Natural killer cell (primary cell): ENCODE measurements at places on chromosomes 4 and X. TPM values are rescaled to one million over a fixed set of nuclear protein-coding genes. Genes with fewer than 3 reads are reported as not detected.

DNA sequence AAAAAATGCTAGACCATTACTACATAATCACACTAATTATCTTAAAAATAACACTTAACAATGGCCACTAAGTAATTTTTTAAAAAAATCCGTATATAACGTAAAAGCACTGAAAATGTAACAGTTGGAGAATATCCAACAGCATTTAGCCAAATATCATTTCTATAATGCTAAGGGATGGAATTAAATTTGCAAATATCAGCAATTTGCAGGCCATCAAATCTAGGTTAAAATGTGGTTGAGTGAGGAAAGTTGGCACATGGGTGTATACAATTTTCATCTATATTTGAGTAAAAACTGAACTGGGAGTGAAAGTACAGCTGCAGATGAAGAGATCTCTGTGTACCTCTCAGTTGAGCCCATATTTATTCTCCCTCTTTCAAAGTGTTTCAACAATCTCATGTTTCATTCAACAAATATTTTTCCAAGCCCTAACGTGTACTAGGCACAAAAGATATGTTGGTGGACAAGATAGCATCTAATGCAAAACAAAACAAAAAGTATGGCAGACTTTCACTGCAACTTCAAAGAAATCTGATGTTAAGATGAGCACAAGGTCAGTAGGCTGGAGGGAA lies 63.0 kb downstream of the MBNL3 start:
- no peak for DNase-seq

DNA sequence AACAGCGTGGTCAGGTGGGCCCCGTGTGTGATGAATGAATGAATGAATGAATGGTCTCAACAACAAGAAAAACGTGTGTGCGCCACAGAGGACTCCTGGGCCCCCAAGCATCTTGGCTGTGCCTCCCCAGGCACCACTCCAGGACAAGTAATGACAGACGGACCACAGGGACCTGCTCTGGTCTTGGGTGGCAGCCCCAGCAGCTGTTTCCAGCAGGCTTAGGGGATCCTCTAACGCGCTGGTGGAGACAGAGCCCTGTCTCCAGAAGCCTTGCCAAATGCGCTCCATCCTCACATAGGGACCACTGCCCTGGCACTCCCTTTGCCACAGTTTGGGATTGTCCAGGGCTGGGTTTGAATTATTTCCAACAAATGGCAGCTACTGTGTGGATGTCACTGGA lies 39.1 kb downstream of the PSAPL1 start:
- DNase-seq = no peak

GRCh38 chr4:6372649-6373525 lies 99.5 kb downstream of the PPP2R2C start:
- DNase-seq = peak; percentile 55

GRCh38 chr4:170008371-170008770 lies 17.8 kb downstream of the MFAP3L start:
- no peak for DNase-seq

DNA sequence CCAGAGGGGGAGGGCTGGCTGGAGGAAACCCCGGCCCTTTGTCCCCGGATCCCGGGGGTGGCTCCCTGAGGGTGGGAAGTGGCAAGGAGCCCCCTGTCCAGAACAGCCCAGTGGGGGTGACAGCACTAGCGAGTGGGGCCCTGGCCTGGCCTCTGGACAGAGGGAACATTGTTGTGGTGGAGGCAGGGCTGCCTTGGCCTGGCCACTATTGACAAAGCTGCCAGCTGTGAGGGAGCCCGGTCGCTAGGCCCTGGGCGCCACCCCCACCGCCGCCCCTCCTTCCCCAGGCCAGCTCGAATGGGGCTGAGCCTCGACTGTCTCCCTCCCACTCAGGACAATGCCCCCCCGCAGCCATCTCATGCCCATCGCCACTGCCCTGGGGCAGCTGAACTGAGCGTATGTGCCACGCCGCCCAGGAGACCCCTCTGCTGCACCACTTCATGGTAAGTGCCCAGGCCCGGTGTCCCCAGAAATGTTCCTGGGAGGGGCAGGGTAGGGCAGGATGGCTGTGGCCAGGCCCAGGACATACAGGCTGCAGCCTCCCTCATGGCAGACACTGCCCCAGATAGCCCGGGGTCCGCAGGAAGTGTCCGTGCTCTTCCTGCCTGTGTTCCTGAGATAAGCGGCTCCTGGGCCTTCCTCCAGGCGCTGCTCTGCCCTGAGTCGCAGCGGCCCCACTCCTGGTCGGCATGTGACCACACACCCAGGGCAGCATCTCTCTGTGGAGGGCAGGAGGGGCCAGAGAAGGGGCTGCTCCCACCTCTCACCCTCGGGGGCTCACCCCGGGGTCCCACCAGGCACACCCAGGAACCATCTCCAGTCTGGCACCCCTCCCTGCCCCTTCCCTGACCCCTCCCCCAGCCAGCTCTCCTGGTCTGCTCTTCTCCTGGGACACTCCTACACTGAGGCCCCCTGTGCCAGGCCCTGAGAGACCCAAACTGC lies 1.4 kb downstream of the PLXNB3 start:
- no peak for DNase-seq

- no peak for DNase-seq
These were observed 62.2 kb upstream of the GRPEL1 start for GRCh38 chr4:7129871-7130620.

- no peak for DNase-seq
These were observed 1.9 kb downstream of the SLC10A3 start for GRCh38 chrX:154488336-154489075.

DNA sequence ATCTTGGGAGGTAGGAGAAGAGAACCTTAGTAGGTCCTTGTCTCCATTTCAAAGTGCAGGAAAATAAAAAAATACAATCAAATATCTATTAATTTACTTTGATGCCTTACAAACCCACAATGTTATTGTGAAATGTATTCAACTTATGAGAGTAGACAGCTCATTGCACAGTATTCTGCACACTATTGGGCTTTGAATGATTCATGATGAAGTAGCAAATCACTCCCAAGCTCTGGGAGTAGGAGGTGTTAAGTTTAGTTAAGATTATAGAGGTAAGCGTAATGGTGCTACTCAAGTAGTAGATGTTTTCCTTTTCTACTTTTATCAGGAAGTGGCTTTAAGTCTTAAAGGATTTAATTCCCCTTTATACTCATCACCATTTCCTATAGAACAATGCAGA lies 32.8 kb upstream of the TMPRSS11A start:
- no peak for DNase-seq

DNA sequence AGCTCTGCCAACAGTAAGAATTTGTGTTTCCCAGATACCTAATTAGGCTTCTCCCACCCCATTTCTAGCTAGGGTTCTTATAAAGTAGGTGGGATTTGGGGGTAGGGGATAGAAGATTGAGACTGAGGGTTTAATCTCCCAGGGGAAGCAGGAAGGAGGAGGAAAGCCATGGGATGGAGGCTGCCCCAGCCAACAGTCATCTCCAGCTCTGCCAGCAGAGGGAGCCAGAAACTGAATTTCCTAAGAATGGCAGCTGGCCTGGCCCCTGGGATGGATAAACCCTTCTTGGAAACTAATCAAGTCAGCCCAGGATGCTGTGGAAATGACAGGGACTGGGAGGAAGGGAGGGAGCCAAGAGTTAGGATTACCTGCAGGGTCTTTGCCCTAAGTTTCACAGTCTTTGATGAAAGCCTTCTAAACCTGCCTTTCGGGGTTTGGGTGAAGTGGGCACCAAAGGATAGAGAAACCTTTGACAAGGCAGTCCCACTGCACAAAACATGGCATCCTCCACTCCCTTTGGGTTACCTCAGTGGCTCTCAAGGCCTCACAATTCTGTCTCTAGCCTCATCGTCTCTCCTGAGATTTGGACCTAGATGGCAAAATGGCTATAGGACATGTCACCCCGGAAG lies 6.7 kb upstream of the ERCC6L start:
- DNase-seq = peak; percentile 56

GRCh38 chr4:165580351-165580905 lies 201.6 kb downstream of the CPE start:
- DNase-seq = no peak

DNA sequence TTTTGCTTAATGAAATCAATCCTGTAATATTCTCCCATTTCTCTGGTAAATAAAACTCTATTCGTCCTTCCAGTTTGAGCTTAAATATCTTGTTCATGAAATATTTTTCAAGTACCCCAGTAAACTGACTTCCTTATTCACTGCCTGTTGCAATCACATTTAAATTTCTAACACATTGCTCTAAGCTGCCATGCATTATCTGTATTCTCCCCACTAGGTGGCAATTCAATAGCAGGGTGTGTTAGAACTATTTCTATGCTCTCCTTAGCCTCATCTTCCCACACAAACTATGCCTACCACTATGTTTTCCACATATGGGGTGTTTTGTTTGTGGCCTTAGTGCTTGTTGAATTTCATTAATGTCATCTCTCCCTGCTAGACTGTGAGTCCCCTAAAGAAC lies 377.1 kb upstream of the HS3ST1 start:
- no peak for DNase-seq

DNA sequence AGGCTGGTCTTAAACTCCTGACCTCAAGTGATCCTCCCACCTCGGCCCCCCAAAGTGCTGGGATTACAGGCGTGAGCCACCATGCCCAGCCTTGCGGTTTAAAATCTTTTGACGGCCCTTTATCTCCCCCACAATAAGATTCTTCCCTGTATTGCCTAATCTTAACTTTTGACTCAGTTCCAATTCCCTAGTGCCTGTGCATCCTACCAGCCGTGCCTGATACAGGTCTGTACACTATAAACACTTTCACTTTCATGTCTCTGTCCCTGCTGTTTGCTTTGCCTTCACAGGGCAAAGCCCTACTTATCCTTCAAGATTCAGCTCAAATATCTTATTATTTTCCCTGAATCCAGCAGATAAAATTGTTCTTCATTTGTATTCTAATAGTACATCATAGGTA lies 74.6 kb downstream of the WDR44 start:
- peak; percentile 1 for DNase-seq

Gene BEX5
- 2.5 TPM for total RNA-seq

Gene ITM2A
- total RNA-seq = 64.8 TPM

Gene RTL5
- total RNA-seq = 1.3 TPM
